ENCODE measurements at places on chromosomes 4 and X. TPM values are rescaled to one million over a fixed set of nuclear protein-coding genes. Genes with fewer than 3 reads are reported as not detected.

Gene ATOH1
- polyA plus RNA-seq, result not detected

Gene UGT2B17
- not detected for polyA plus RNA-seq

Gene EOLA1
- polyA plus RNA-seq, result 8.9 TPM

Gene SPP1
- 21.8 TPM for polyA plus RNA-seq

Gene STS
- polyA plus RNA-seq, result 35.7 TPM

Gene KLF8
- polyA plus RNA-seq, result 2.0 TPM

Gene ARHGAP24
- polyA plus RNA-seq, result 2.1 TPM

Gene PCDH7
- 0.60 TPM for polyA plus RNA-seq

Gene POU3F4
- polyA plus RNA-seq, result 0.24 TPM
